Mucosa of gallbladder (tissue), 1 donor: ENCODE measurements at places on chromosomes 5 and 9. TPM values are rescaled to one million over a fixed set of nuclear protein-coding genes. Genes with fewer than 3 reads are reported as not detected.

DNA sequence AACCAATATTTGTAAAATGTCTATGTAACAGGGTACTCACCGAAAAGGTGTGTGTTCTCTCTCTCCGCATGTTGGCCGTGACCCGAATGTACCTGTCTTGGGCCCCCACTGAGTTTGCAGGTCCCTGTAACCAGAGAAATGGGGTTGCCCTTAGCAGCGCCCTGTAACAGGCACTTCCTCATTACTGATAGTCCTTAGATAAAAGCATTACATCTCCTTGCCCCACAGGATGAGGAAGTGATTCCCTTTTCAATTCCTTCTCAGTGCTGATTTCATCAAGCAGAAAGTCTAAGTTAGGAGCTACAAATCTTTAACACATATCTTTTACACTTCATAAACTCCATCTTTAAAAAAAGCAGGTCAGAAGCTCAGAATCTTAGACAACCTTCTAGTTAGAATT lies 15.2 kb upstream of the HMHB1 start:
- no peak for DNase-seq

- no peak for DNase-seq
These were observed 1215.7 kb downstream of the MAT2B start for GRCh38 chr5:164721116-164721515.

- peak; percentile 56 for DNase-seq
These were observed 677 bp upstream of the MYORG start for GRCh38 chr9:34377404-34377746.

DNA sequence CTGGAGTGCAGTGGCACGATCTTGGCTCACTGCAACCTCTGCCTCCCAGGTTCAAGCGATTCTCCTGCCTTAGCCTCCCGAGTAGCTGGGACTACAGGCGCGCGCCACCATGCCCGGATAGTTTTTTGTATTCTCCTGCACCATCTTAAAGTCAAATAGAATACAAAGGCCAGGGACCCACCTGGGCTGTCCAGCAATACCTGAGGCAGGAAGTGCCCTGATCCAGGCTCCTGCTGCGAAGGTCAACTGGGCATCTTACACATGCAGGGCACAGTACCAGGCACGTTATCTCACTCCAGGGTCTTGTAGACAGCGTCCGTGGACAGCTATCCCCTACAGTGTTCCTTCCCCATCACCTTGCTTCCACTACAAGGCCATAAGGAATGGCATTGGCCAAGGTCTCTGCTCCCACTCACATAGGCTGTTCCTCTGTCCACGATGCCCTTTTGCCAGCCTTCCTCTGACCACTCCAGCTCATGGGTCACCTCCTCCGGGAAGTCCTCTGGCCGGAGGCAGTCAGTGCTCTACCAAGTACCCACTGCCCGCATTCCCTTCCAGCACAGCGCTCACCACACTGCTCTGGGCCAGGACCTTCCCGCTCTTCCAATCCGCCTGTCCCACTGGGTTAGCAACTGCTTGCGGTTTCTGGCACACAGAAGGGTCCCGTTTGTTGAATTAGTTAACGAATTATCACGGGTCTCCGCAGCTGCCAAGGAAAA lies 978 bp downstream of the P4HA2 start:
- no peak for DNase-seq

DNA sequence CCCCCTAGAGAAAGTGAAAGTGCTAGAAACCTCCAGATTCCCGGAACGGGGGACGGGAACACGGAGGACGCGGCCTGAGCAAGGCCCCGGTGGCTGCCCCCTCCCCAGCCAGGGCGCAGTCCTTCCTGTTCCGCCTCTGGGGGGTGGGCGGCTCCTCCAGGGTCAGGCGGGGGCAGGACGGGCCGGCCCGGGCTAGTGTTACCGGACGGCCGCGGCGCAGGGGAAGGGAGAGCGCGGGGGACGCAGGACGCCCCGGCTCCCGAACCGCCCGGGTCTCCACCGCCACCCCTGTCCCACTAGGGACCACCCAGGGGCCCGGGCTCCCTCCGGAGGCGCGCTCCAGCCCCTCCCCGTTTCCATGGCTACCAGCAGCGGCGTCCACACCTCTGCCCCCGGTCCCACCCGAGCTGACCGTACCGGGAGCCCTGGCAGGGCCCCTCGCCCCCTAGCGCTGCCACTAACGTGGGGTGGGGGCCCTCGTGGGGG lies 579 bp downstream of the SLC12A7 start:
- DNase-seq, result no peak

Gene TERT
- total RNA-seq, result not detected

Gene COL27A1
- total RNA-seq, result 41.1 TPM

- no peak for DNase-seq
These were observed 61.1 kb upstream of the IL6ST start for GRCh38 chr5:56055859-56056258.

Gene IL9
- not detected for total RNA-seq

- no peak for DNase-seq
These were observed 2.8 kb upstream of the ENTREP1 start for GRCh38 chr9:69322256-69322655.

Gene OMD
- total RNA-seq, result 4.8 TPM
